Activated CD8-positive, alpha-beta memory T cell treated with anti-CD3 and anti-CD28 coated beads, Interleukin-2, amount 50 U/mL, for 4 hours (primary cell): ENCODE measurements at places on chromosomes 6 and 20.

- no peak for DNase-seq
These were observed 6.5 kb downstream of the PIM1 start for GRCh38 chr6:37176268-37177076.

DNA sequence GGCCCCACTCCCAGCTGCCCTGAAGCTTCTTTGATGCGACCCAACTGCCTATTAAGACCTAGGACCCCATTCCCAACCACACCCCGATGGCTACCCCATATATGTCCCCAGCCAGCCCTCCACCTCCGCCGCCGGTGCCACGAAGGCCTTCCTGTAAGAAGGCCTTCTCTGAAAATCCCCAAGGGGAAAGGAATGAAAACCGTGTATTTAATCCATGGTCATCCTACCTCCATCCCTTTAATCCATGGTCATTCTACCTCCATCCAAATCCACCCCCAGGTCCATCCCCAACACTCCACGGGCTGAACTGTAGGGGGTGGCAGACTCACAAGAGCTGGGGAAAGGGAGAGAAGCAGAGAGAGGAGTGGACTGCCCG, 545 bp upstream of the VSX1 start:
- DNase-seq = no peak

GRCh38 chr20:34165018-34165619, 53.1 kb upstream of the EIF2S2 start:
- no peak for DNase-seq

GRCh38 chr20:46011631-46012482, 3.1 kb downstream of the MMP9 start:
- DNase-seq = peak; percentile 34

DNA sequence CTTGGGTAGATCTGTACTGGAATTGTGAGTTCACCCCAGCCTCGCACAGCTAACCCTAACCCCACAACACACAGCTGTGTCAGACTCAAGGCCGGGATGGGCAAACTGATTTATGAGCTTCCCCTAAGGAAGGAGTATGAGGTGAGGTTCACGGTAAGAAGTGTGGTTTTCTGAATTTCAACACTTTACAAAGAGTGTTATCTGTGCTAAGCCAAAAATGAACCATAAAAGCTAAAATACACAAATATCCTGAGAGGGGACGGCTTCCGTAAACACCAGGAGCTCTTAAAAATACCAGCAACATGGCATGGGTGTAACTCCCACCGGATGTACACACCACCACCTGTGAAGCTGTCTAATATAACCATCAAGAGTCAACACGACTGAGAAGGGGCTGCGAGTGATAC, 101.2 kb downstream of the ATP9A start:
- DNase-seq = no peak

DNA sequence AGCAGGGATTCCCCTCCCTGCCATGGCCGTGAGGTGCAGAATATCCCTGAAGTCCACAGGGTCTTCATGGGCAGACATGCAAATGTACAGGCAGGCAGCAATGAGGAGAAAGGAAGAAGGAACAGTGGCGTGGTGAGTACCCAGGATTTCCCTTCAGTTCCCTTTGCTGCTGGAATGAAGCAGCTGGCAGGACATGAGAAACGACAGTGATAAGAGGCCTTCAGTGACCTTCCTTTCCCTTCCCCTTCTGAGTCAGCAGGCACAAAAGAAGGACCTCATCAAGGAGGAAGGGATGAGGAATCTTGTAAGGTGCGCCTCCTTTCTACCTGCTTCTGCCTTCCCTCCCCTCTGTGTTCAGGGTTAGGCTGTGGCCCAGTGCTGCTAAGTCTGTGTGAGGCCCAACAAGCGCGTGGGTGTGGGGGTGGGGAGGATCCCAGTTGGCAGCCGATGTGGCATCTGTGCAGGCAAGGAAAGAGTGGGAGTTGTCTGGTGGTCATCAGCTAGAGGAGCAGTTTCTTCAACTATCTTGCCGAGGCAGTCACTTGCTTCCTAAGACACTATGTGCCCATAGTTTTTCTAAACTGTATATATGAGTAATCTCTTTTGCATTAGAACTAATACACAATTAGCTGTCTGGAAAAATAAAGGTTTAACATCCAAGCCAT, 29.5 kb upstream of the FBXO9 start:
- no peak for DNase-seq

GRCh38 chr6:84912472-84913322, 148.3 kb upstream of the TBX18 start:
- DNase-seq = no peak
